ENCODE measurements at places on chromosomes 6 and 20.

- DNase-seq: no peak
Observed at GRCh38 chr6:108838101-108838717, 10.0 kb upstream of the ARMC2 start.

GRCh38 chr6:152008779-152009178 lies 201.3 kb downstream of the ESR1 start:
- DNase-seq: no peak

DNA sequence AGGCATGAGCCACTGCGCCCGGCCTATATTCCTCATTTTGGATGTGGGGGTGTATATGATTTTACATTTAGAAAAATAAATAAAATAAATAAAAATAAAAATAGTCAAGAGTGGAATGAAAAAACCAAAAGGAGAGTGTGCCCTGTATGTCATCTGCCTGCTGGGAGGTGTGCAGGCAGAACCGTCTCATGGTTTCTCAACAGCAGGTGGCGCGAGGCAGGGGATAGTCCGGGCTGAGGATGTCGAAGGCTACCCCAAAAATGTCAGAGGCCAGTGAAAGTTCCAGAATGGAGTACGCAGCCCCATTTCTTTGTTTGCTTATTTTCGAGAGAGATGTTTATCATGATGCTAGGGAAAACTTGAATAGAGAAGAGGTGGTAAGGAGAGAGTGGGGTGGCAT lies 16.4 kb upstream of the KIF16B start:
- no peak for DNase-seq

DNA sequence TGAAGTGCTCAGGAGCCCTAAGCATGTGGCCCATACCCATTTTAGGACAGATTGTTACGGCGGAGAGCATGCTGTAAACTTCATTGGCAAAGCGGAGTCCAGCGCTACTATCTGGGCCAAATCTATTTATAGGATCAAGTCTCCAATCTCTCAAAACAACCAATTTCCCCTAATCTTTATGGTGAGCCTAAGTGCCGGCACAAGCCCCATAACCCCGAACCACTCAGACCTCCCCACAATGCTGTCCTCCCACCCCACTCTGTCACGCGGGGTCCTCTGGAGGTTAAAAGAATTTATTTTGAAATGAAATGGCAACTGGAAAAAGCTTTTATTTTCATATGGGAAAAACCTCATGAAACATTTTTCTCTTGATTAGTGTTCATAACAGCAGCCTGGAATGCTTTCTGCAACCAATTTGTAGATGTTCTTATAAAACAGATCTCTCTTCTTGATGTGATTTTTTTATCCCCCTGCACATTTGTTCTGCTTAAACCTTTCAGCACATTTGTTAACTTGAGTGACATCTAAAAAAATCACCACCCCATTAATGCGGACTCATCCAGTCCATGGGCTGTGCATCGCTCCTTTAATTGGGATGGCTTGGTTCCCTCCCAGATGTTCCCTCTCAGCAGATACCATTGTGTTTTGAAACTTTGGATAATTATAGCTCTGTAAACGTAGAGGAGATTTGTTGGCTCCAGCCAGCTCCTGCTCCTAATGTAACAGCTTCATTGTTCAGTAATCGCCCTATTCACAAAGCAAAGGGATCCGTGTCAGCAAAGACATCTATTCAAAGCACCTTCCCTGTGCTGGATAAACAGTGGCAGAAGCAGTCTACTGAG lies 323.6 kb downstream of the CD83 start:
- peak; percentile 86 for DNase-seq

GRCh38 chr20:23132930-23133559 lies 46.9 kb upstream of the CD93 start:
- DNase-seq: no peak

DNA sequence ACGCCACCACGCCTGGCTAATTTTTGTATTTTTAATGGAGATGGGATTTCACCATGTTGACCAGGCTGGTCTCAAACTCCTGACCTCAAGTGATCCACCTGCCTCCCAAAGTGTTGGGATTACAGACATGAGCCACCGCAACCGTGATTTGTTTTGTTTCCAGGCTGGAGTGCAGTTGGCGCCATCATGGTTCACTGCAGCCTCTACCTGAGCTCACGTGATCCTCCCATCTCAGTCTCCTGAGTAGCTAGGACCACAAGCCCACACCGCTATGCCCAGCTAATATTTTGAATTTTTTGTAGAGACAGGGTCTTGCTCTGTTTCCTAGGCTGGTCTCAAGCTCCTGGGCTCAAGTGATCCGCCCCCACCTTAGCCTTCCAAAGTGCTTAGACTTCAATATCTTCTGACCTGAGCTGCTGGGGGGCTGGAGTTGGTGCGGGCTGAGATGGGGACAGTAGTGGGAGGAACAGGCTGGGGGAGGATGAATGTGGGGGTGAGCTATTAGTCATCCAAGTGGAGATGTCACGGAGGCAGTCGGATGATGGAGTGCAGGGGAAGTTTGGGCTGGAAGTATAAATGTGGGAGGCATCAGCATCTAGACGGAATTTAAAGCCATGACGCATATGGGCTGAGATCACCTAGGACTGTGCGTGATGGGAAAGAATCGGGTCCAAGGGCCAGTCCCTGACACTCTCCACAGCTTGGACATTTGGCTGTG lies 23.1 kb upstream of the ZMYND8 start:
- DNase-seq: no peak

DNA sequence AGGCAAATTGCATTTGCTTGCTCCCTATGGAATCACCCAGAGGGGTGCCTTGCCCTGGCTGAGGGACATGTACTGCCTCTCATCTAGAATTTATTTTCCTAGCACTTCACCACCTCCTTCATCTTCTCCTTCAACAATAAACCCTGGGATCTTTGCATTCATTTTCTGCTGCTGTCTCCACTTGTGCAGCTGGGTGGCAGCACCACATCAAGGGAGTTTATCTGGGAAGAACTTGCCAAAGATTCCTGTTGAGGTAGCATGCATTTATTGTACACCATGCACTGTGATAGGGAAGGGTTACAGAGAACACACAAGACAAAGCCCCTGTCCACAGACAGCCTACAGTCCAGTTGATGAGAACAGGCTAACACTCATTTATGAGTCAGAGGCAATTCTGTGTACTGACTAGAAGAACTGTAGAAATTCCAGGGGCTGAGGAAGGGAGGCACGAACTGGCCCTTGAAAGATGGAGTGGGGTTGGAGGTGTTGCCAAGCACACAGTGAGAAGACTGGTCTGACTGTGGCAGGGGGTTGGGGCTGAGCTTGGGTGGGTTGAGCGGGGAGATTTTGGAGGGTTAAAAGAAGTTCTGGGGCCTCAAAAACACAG lies 17.5 kb downstream of the C20orf173 start:
- no peak for DNase-seq

- no peak for DNase-seq
Observed at GRCh38 chr6:403659-404655, 12.4 kb downstream of the IRF4 start.

DNA sequence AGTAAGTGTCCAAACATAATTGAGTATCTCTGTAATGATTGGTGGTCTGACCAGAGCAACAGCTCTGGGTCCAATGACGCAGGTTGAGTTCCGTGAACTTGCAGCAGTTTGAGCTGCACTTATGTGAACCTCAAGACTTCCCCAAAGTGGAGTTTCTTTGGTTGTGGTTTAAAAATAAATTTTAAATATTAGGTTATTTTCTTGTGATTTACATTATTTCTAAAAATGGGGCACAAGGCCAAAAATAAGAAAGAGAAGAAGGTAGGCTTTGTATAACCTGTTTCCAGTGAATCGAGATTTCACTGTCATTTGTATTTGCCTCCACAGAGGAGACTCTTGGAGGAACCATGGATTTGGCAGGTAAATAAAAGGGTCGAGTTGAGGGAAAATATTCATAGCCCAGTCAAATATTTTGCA lies 166.4 kb upstream of the ZNF217 start:
- no peak for DNase-seq

- DNase-seq: no peak
Observed at GRCh38 chr20:62858058-62858830, 3.4 kb downstream of the TCFL5 start.

DNA sequence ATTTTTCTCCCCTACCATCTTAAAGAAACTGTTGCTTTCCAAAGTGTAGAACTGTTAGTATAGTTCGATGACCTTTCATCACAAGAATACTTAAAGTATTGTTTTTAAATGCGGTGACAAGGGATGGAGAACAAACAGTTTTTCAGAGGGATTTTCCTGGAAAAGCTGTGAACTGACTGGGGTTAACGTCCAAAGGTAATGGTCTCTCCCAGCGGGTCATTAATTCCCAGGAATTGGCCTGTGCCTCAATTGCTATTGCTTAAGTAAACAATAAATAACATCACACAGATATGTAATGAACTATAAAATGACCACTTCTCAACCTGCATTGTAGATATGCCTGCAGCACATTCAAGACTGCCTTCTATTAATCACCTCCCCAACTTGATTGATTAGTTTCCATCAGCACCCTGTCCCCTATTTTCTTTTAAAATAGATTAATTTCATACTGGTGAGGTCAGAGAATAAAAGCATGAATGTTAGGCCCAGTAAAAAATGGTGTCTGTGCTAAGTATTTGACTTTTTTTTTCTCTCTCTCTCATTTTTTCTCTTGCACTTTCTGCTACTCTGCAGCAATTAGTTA lies 268.2 kb downstream of the SAMD5 start:
- DNase-seq: no peak

DNA sequence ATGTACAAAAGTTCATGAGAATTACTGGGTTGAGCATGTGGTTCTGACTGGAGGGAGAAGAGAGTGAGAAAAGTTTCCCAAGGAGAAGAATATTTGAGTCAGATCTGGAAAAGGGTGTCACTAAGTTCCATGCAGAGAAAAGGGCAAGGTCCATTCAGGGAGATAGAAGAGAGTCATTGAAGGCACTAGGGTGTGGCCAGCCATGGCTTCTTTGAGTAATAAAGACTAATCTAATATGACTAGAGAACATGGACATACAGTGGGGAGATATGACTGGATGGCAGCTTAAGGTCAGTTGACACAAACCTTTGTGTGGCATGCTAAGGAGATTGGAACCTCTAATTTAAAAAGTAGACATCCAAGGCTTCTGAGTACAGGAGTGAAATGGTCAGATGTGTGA lies 10.7 kb upstream of the SLC17A4 start:
- DNase-seq: no peak

- no peak for DNase-seq
Observed at GRCh38 chr6:165987483-165988301, 180.0 kb downstream of the TBXT start.

- no peak for DNase-seq
Observed at GRCh38 chr20:46872328-46873211, 22.1 kb upstream of the EYA2 start.

- DNase-seq: no peak
Observed at GRCh38 chr6:152160346-152160745, 352.9 kb downstream of the ESR1 start.

DNA sequence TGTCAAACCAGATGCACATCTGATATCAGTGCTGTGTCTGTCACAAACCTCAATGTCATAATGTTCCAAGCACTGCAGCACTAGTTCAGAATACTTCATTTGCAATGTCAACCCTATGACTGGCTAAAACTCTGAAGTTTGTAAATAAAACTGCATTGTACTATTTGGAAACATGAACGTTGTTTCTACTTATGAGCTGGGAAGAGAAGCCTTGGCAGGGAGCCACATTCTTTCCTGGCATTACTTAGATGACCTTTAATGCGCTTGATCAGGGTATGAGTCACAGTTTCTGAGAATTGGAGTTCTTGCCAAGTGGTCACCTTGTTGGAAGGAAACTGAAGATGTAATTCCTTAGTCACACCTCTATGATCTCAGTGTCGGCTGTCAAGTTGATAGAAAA lies 664.8 kb upstream of the MMS22L start:
- DNase-seq: no peak

DNA sequence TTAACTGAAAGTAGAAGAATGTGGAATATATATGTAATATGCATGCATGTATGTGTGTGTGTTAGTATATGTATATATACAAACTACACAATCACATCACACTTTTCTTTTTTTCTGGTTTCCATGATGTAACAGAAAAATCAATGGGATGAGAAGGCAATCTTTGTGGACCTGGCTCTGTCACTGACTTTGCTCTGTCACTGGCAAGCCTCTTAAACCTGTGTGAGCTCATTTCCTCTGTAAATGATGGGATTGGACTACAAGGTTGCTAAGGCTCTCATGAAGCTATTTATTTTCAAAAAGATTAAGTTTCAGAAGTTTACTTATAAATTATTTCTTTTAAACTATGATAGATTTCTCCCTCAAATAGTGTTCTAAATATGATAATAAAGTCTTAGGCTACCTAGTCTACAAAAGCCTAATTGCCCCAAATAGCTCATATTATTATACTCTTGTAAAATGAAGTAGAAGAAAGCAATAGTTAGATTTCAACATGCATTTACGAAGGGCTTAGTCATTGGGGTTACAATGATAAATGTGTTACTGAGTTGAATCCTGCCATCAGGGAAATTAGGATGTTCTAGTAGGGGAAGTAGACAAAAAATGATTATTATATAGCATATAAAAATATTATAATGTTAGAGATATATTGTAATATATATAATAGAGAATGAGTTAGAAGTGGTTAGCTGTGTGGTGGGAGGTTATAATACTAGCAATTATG lies 129.3 kb downstream of the AFG1L start:
- DNase-seq: no peak

DNA sequence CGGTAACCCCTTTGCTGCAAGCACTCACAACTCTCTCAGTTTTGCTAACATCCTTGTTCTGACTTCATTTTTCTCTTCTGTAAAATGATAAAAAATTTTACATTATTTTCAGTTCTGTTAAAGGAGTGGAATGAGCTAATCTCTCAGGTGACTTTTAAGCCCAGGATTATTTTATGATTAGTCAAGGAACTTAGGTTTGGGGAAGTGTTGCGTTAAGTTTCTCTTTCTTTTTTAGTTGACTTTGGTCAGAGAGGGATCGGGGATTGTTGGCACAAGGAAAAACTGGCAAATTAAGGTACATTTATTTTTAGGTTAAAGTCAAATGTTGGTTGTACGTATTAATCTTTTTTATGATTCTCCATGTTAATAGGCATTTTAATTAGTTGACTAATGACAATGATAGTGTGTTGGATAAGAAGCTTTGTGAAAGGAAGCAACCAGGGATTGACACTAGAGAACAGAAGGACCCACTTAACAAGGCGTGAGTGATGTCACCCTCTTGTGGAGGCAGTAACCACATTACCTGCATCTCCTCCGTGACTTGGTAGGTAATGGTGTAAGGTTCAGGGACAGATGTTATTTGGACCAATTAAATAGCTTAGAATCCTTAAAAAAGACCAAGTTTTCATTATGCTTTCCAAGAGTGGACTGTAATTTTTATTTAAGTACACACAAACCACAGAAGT lies 31.6 kb downstream of the CD83 start:
- no peak for DNase-seq

DNA sequence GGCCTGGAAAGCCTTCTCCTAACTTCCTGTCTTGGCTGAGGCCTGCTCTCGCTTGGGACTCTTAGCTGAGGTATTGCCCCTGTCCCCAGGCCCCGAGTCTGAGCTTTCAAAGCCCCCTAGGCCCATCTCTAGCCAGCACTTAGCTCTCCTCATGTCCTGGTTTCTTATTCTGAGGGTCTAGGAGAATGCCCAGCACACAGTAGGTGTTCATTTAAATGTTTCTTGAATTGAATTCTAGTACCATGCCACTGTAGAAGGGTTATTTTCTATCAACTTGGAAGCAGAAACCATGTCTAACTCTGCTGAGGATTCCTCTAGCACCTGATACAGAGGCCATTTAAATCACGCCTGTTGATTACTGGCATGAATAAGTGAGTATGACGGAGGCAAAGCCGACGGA lies 98.5 kb downstream of the VEGFA start:
- no peak for DNase-seq
